Pancreas (tissue), 10 donors: ENCODE measurements at places on chromosomes 5 and 9. TPM values are rescaled to one million over a fixed set of nuclear protein-coding genes. Genes with fewer than 3 reads are reported as not detected.

The GRXCR2 gene
- total RNA-seq = 0.12 TPM

The BSPRY gene
- 23.5 TPM for total RNA-seq

The TRPM6 gene
- 0.59 TPM for total RNA-seq

The BTNL3 gene
- not detected for total RNA-seq

The IFNK gene
- not detected for total RNA-seq

The TIMD4 gene
- total RNA-seq = not detected

The TEX48 gene
- not detected for total RNA-seq

The CCDC69 gene
- total RNA-seq = 23.1 TPM

The NUTM2G gene
- total RNA-seq = not detected

The PCDHA1 gene
- total RNA-seq = 0.09 TPM

DNA sequence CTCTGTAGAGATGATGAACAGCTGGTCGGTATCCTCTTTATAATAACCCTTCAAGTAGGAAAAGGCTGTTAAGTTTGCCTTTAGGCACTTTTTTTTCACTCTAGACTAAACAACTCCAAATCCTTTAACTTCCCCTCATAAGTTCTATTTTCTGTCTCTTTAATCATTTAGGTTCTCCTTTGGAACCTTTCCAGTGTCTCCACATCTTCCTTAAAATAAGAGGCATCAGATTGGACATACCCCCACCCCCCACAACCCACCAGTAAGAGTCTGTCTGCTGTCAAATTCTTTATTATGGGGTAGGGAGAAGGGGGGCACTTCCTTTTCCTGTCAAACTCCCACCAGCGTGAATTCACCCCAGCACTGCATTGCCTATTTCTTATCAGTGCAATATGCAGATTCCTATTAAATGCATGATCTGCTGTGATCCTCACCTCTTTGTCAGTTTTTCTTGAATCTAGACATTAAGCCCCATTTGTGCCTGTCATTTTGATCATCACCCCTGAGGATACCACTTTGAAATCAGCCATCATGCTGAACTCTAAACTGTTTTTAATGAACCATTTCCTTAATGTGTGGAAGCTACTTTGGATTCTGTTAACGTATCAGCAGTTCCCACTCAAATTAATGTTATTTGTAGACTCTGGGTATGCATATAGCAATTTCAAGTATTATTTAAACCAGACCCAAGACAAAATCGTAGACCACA, 212.2 kb downstream of the PDZD2 start:
- H3K36me3 ChIP-seq = no peaks in the 10 kb centered on the region
- H3K27me3 ChIP-seq = no peaks in the 10 kb centered on the region
- H3K4me3 ChIP-seq = no peak overlapping the region
- no peak overlapping the region for H3K27ac ChIP-seq
- no peaks in the 10 kb centered on the region for H3K4me1 ChIP-seq

GRCh38 chr5:134275822-134276221, 49.9 kb upstream of the PPP2CA start:
- no peak overlapping the region for H3K4me3 ChIP-seq
- no peak for DNase-seq
- H3K27me3 ChIP-seq = no peaks in the 10 kb centered on the region
- H3K27ac ChIP-seq = no peak overlapping the region

- no peak overlapping the region for H3K27ac ChIP-seq
- H3K4me3 ChIP-seq = no peak overlapping the region
- no peaks in the 10 kb centered on the region for H3K27me3 ChIP-seq
- peaks cover 11% of the 10 kb centered on the region for H3K36me3 ChIP-seq
- no peak for DNase-seq
- peaks cover 38% of the 10 kb centered on the region for H3K4me1 ChIP-seq
These were observed 30.9 kb downstream of the RHOBTB3 start for GRCh38 chr5:95761771-95762651.

DNA sequence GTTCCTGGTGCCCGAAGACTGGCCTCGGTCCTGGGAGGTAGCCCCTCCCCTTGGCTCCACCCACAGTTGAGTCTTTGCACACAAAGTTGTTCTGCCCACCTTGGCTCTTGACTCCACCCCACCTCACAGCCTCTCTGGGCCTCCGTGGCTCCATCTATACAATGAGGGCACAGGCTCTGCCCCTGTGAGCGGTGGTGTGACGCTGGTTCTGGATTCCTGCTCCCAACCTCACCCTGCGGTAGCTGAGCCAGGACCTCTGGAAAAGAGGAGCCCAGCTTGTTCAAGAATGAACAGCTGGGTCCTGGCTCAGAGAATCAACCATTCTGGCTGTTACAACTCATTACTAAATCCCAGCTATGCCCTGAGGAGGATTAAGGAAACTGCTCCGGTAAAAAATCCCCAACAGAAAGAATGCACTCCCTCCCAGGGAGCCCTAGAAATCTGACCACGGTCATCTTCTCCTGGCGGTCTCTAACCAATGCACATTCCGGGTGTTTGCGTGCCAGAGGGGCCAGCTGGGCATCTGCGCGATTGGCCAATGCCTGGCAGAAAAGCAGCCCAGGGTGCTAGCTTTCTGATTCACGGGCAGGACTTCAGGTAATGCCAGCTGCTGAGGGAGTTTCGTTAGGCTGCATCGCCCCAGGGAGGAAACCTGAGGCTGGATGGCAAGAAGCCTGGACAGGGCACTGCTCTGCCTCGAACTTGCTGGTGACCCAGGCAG, 9.9 kb upstream of the GRHPR start:
- H3K4me3 ChIP-seq = no peak overlapping the region
- no peaks in the 10 kb centered on the region for H3K36me3 ChIP-seq
- no peak for DNase-seq

GRCh38 chr5:175444060-175444904, at the start of gene DRD1:
Gene DRD1, minus strand, starts transcription at chr5:175444182. Its CDS starts 1,083 bp downstream, at chr5:175443099.
- H3K4me1 ChIP-seq = peaks cover 7% of the 10 kb centered on the region
- H3K27me3 ChIP-seq = no peaks in the 10 kb centered on the region
- H3K36me3 ChIP-seq = no peaks in the 10 kb centered on the region
- no peak within 1 kb of the TSS for H3K4me3 ChIP-seq

- no peak overlapping the region for H3K27ac ChIP-seq
- H3K4me3 ChIP-seq = no peak overlapping the region
- no peaks in the 10 kb centered on the region for H3K36me3 ChIP-seq
- no peaks in the 10 kb centered on the region for H3K27me3 ChIP-seq
- peaks cover 23% of the 10 kb centered on the region for H3K4me1 ChIP-seq
These were observed 90.6 kb upstream of the GRHPR start for GRCh38 chr9:37331871-37332270.

- no peak overlapping the region for H3K27ac ChIP-seq
- no peaks in the 10 kb centered on the region for H3K4me1 ChIP-seq
- no peaks in the 10 kb centered on the region for H3K27me3 ChIP-seq
These were observed 653.7 kb downstream of the CCDC171 start for GRCh38 chr9:16206518-16206917.

GRCh38 chr5:157180374-157181264, at the start of gene ITK:
Gene ITK, plus strand, starts transcription at chr5:157180840. Its CDS starts 138 bp downstream, at chr5:157180978.
- no peak for DNase-seq
- H3K27me3 ChIP-seq = no peaks in the 10 kb centered on the region
- H3K4me3 ChIP-seq = no peak within 1 kb of the TSS
- no peak within 1 kb of the TSS for H3K27ac ChIP-seq
- H3K36me3 ChIP-seq = no peaks in the 10 kb centered on the region

GRCh38 chr9:4402501-4402900, 87.8 kb upstream of the SLC1A1 start:
- H3K4me1 ChIP-seq = no peaks in the 10 kb centered on the region
- no peaks in the 10 kb centered on the region for H3K27me3 ChIP-seq
- DNase-seq = no peak
- H3K36me3 ChIP-seq = no peaks in the 10 kb centered on the region

GRCh38 chr5:50325237-50325832, 115.8 kb downstream of the EMB start:
- H3K27ac ChIP-seq = no peak overlapping the region
- no peaks in the 10 kb centered on the region for H3K4me1 ChIP-seq
- H3K27me3 ChIP-seq = no peaks in the 10 kb centered on the region

- H3K4me3 ChIP-seq = no peak overlapping the region
- H3K36me3 ChIP-seq = no peaks in the 10 kb centered on the region
- H3K27ac ChIP-seq = no peak overlapping the region
- no peaks in the 10 kb centered on the region for H3K27me3 ChIP-seq
- H3K4me1 ChIP-seq = no peaks in the 10 kb centered on the region
These were observed 981.2 kb downstream of the TLE4 start for GRCh38 chr9:80552931-80553330.

GRCh38 chr9:135533674-135534073, 12.3 kb upstream of the OBP2A start:
- no peak overlapping the region for H3K27ac ChIP-seq
- H3K36me3 ChIP-seq = no peaks in the 10 kb centered on the region
- DNase-seq = no peak
- H3K4me3 ChIP-seq = no peak overlapping the region
- H3K27me3 ChIP-seq = no peaks in the 10 kb centered on the region

GRCh38 chr5:103669615-103670014, 107.0 kb upstream of the NUDT12 start:
- no peak overlapping the region for H3K27ac ChIP-seq
- H3K27me3 ChIP-seq = no peaks in the 10 kb centered on the region
- H3K4me1 ChIP-seq = peaks cover 4% of the 10 kb centered on the region
- no peaks in the 10 kb centered on the region for H3K36me3 ChIP-seq

DNA sequence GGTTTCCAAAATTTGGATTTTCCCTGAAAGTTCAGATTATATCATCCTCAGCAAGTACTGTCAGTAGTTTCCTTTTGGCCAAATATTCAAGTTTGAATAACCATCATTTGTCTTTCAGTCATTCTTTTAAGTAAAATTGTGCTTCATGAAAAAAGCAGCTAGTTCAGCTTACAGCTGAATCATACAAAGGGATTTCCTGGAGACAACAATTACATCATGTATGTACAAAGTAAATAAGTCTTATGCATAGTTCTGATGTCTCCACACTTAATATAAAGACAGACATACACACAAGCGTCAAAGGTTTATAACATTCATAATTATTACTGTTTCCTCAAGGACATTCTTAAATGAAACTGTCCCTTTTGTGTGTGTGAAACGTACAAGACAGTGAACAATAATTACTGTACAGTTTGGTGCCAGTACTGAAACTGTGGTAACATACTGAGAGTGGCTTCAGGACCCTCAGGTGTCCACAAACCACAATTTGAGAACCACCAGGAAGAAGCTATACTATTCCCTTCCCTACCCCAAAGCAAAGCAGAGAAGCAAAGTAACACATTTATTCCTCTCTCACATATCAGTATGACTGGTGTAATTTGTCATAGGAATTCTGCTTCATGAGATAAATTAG, 746.6 kb downstream of the TAF11L14 start:
- H3K27ac ChIP-seq = no peak overlapping the region

GRCh38 chr9:21096901-21097255, 19.1 kb upstream of the IFNB1 start:
- no peak overlapping the region for H3K27ac ChIP-seq
- no peak overlapping the region for H3K4me3 ChIP-seq
- H3K27me3 ChIP-seq = no peaks in the 10 kb centered on the region
- H3K36me3 ChIP-seq = no peaks in the 10 kb centered on the region

DNA sequence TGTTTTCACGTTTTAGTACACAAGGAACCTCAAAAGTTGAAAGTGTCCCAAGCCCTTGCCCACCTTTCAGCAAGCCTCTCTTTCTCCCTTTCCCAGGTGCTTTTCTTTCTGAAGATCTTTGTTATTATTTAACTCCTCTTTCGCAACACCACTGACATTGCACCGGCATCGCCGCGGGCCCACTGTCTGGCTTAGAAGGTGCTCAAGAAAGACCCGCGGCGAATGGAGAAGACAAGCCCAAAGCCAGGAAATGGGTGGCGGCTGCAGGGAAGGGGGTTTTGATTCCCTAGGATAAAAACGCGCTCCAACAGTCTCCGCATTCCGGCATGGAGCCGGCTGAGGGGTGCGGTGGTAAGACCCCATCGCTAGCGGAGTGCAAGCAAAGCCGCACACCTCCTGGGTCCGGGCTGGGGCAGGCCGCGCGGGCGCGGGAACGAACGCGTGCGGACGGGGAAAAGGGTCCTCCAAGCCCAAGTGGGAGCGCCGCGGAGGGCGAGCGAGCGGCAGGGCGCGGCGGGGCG, 404 bp upstream of the AFAP1L1 start:
- no peak for DNase-seq
- no peaks in the 10 kb centered on the region for H3K36me3 ChIP-seq
- peak overlapping the region; percentile 19 for H3K4me3 ChIP-seq
- peaks cover 3% of the 10 kb centered on the region for H3K4me1 ChIP-seq
- H3K27me3 ChIP-seq = no peaks in the 10 kb centered on the region
- H3K27ac ChIP-seq = no peak overlapping the region

- H3K4me3 ChIP-seq = no peak overlapping the region
- no peaks in the 10 kb centered on the region for H3K36me3 ChIP-seq
- DNase-seq = no peak
- H3K4me1 ChIP-seq = no peaks in the 10 kb centered on the region
These were observed 215.7 kb downstream of the SEMA6A start for GRCh38 chr5:116358911-116359418.

GRCh38 chr5:1524481-1524798, 680 bp upstream of the LPCAT1 start:
- peak overlapping the region; percentile 88 for H3K27ac ChIP-seq
- no peaks in the 10 kb centered on the region for H3K27me3 ChIP-seq
- H3K36me3 ChIP-seq = no peaks in the 10 kb centered on the region
- H3K4me3 ChIP-seq = peak overlapping the region; percentile 84

GRCh38 chr5:151094030-151094851, 13.4 kb upstream of the TNIP1 start:
- H3K27ac ChIP-seq = peak overlapping the region; percentile 25
- no peak overlapping the region for H3K4me3 ChIP-seq
- no peaks in the 10 kb centered on the region for H3K36me3 ChIP-seq
- DNase-seq = no peak
- peaks cover 31% of the 10 kb centered on the region for H3K4me1 ChIP-seq

DNA sequence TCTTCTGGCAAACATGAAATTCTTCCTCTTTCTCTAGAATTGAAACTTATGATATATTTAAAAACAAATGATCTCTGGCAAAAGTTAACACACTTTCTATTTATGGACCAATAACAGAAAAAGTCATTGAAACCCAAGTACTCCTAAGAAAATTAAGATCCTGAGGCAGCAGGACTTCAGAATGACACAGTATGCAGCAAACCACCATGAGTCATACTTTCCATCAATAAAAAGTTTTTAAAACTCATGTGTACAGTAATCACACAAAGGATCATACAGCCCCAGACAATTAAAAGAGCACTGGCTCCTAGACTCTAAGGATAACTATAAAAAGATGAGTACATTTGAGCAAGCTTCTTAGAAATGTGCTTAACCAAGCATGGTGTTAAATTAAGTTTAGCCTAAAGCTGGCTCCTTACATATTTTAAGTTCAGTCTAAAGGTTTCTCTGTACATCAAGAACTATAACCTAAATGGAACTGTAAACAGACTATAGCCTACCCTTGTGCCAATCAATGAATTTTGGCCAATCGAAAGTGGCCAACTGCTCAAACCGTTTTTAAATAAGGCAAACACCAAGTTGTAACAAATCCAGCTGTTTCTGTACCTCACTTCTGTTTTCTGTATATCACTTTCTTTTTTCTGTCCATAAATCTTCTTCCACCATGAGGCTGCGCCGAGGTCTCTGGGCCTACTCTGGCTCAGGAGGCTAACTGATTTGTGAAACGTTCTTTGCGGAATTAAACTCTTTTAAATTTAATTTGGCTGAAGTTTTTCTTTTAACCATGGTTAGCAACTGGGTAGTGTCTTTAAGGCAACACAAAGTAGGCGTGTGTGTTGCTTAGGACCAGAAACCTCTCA, 232.1 kb upstream of the PIK3R1 start:
- H3K27me3 ChIP-seq = no peaks in the 10 kb centered on the region
- no peak for DNase-seq
- H3K4me1 ChIP-seq = no peaks in the 10 kb centered on the region

GRCh38 chr9:69211424-69212036, 37.5 kb downstream of the TJP2 start:
- H3K4me3 ChIP-seq = no peak overlapping the region
- no peaks in the 10 kb centered on the region for H3K36me3 ChIP-seq
- no peaks in the 10 kb centered on the region for H3K27me3 ChIP-seq
- H3K27ac ChIP-seq = no peak overlapping the region
- H3K4me1 ChIP-seq = no peaks in the 10 kb centered on the region
- no peak for DNase-seq

GRCh38 chr5:19676895-19677294, 311.1 kb downstream of the CDH18 start:
- H3K27ac ChIP-seq = no peak overlapping the region
- H3K27me3 ChIP-seq = no peaks in the 10 kb centered on the region
- H3K4me1 ChIP-seq = no peaks in the 10 kb centered on the region
- H3K4me3 ChIP-seq = no peak overlapping the region
- DNase-seq = no peak
